Stimulated activated CD4-positive, alpha-beta T cell treated with anti-CD3 and anti-CD28 coated beads, Interleukin-4, amount 100 ng/mL, for 48 hours (primary cell): ENCODE measurements at places on chromosomes 13 and 19.

DNA sequence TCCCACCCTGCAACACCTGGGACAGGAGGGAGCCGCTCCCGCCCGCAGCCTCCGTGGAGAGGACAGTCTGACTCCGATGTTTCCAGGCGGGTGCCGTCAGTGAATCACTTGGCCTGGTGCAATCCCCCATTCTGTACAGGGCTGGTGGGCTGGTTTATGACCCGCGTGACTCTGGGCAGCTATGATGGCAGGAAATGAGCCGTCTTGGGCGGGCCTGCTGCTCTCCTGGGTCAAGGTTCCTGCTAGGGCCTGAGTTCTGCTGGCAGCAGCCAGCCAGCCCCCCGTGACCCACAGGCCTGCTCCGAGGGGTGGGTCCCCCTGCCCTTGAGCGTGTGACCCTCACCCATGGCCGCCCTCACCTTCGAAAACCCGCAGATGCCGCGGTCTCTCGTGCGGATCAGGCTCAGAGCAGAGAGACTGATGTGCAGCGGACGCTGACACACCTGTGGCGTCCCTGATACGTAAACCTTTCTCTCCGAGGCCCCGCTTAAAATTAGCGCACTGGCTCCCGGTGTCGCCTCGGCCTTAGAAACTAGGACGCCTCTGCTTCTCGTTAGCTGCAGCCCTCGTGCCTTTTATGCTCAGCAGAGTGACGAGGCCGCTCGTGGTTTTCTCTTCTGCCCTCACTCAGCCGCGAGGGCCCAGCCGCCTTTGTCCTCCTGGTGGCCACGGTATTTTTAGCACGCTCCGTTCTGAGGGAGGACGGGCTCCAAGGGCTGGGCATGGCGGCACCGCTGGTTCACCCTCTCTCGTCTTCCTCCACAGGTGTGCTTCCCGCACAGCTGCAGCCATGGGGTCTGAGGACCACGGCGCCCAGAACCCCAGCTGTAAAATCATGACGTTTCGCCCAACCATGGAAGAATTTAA lies 63.4 kb downstream of the KDM4B start:
- DNase-seq = no peak

- DNase-seq = no peak
Observed at GRCh38 chr13:97440598-97441170, 6.7 kb downstream of the RAP2A start.

- DNase-seq = peak; percentile 38
Observed at GRCh38 chr19:6963937-6964336, 57.3 kb downstream of the MBD3L2B start.

DNA sequence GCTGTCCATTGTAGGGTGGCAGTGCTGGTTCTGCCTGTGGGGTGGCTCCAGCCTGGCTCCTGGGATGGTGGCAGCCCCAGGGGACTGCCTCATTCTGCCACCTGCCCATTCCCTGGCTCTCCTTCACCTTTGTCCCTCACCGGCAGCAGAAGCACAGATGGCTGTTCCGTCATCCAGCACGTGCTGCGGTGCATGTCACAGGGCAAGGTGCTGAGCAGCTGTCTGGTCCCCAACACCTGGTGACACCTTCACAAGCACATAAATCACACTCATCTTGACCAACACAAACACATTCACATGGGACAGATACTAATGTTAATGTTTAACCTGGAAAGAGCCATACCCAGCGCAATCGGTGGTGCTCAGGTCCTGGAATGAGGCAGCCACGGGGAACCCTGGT lies 126.8 kb downstream of the UQCRFS1 start:
- DNase-seq = no peak

GRCh38 chr13:60213236-60213744 lies 49.6 kb upstream of the DIAPH3 start:
- DNase-seq = no peak

DNA sequence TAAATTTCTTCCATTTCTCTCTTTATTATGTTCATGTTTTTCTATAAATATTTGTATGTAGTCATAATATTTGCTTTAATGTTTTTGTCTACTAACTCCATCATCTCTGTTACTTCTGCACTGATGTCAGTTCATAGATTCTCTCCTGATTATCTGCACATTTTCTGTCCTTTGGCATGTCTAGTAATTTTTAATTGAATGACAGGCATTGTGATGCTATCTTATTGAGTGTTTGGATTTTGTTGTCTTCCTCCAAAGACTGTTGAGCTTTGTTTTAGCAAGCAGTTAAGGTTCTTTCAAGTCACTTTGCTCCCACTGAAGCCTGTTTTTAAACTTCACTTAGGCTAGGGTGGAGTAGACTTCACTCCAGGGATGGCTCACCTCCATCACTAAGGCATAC lies 276.8 kb downstream of the DLEU7 start:
- no peak for DNase-seq
